HCEC 1CT (cell line): ENCODE measurements at places on chromosomes 16 and 17.

DNA sequence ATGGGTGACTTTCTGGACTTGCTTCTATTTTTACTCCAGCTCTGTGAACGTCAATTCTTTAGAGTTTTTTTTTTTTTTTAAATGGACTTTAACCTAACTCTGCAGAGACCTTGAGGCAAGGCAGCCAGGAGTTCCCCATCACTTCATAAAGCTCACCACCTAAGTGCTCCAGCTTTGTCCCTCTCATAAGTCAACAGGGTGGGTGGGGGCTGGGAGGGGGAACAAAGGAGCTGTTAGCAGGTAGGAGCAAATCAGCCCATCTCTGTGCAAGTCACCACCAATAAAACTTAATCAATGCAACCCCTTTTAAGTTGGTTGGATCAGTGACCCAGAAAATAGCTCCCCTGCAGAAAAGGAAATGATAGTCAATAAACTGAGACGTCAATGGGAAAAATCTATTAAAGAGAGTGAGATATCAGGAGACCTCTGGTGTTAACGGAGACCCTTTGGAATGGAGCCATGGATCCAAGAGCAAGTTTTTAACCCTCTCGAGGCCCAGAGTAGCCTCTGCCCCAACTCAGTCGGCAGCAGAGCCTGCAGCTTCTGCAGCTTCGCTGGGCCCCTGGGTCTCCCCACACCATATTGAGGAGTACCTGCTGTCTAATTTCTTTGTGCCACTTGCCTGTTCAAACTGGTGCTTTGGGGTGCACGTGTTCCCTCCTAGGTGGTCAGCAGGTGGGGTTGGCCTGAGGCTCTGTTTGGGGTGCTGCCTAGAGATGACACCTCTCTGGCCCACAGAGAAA, 27.6 kb upstream of the ETV4 start:
- no peak for DNase-seq

DNA sequence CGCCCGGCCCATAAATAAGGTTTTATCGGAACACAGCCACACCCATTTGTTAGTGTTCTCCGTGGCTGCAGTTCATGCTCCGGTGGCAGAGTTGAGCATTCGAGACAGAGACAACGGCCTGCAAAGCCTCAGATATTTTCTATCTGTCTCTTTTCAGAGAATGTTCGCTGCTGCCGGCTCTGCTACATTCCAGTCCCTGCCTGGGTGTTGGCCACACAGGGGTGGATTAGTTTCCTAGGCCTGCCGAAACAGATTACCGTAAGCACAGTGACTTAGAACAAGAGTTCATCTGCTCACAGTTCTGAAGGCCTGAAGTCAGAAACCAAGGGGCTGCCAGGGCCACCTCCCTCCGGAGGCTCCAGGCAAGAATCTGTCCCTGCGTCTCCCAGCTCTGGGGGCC, 19.1 kb upstream of the GSG1L start:
- DNase-seq: no peak

DNA sequence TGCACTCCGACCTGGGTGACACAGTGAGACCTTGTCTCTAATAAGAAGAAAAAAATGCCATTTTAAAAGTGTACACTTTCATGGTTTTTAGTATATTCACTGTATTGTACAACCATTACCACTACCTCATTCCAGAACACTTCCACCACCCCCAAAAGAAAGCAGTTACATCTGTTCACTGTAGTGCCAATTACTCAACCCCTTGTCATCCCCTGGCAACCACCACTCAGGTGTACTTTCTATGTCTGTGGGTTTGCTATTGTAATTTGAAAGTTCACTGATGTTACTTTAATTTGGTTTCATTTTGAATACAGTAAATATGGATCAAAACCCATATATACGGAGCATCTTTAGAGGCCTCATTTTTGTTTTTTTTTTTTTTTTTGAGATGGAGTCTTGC, 6.1 kb downstream of the ZG16 start:
- DNase-seq: no peak

GRCh38 chr16:48609652-48610029, 339 bp downstream of the N4BP1 start:
- DNase-seq: peak; percentile 39

DNA sequence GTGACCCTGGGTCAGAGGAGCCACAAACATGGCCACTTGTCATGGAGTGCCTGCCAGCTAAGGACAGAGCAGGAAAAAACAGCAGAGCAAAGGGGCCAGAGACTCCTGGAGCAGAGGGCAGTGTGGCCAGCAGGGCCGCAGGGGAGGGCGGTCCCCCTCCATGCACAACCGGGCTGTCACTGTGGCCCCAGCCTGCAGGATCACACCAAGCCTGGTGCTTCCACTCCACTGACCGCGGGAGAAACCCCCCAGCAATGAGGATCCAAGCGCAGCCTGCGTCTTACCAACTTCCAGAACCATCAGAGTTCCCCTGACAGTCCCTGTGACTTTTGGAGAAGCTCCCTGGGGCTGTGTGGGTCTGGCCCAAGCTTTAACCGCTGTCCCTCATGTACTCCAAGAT, 62.0 kb downstream of the PRMT7 start:
- DNase-seq: no peak
